ENCODE measurements at places on chromosomes 3 and 15. TPM values are rescaled to one million over a fixed set of nuclear protein-coding genes. Genes with fewer than 3 reads are reported as not detected.

The RPUSD3 gene
- 59.5 TPM for total RNA-seq

The ATP10A gene
- 3.9 TPM for total RNA-seq

DNA sequence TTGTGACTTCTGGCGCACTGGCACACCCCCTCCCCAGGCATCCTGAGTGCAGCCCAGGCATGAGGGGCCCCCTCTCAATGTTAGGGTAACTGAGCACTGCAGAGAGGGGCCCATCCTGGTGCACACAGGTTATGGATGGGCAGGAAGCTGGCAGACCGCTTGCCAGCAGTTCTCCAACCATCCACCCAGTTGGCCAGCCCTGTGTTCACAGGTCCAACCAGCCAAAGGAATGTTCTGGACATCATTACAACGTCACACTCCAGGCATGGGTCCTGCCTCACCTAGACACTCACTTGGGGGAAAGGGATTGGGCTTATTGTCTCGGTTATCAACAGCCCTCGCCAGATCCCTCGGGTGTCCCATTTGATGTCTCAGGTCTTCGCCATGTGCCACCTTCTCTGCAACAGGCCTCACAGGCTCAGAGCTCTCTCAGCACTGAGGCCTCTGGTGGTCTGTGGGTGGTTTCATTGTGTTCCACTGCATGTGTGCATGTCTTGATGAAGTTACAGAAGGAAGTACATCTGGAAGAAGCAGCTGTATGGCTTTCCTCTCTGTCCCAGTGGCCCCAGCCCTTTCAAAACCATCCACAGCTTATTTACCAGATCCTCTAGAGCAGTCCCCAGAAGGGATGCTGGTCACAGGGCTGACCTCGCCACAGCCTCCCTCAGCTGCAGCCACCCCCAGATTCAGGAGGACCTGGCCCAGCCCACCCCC lies 23.7 kb downstream of the ADCY5 start:
- DNase-seq = no peak

The ITPR1 gene
- total RNA-seq = 4.2 TPM

The C3orf85 gene
- total RNA-seq = not detected

The RBP2 gene
- not detected for total RNA-seq

The ROPN1 gene
- not detected for total RNA-seq

The CLSTN2 gene
- 0.68 TPM for total RNA-seq

- no peak for DNase-seq
Measured at GRCh38 chr3:133440652-133441051, 40.8 kb downstream of the BFSP2 start.

The LIPC gene
- not detected for total RNA-seq

GRCh38 chr3:117706756-117707155 lies 997.2 kb downstream of the TUSC7 start:
- no peak for DNase-seq

The CCNDBP1 gene
- 34.1 TPM for total RNA-seq

All from H9 (cell line).